ENCODE measurements at places on chromosomes 2 and 18.

GRCh38 chr2:47299555-47299954 lies 103.4 kb upstream of the MSH2 start:
- no peak for DNase-seq

DNA sequence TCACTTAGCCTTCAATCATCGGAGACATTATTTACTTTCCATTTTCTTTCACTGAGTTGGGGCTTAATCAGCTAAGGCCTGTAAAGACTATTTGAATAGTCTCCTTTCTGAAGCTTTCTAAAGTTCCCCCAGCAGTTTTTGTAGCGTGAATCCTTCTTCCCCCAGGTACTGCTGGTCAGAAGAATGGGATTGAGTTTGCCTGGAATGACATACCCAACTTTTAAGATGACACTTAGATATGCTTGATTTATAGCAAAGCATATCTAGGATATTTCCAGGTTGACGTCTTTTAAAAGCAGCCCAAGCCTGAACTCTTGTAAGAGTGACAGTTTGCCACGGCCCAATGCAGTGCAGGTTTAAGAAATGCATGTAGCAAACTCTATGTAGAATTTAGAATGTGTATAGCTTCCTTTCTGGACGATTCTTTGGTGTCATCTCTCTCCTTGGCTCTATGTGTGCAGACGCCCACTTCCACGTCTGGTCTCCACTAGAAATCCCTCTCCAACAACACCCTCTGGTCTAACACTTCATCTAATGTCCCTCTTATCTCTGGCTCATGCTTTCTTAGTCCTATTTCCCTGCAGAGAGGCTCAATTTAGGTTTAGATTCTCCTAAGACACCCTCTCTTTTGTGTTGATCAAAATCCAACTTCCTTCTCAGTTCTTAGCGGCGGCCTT lies 175.0 kb upstream of the CYRIA start:
- DNase-seq: no peak

GRCh38 chr2:96806468-96807126 lies 9.5 kb upstream of the CNNM3 start:
- DNase-seq: peak; percentile 65

DNA sequence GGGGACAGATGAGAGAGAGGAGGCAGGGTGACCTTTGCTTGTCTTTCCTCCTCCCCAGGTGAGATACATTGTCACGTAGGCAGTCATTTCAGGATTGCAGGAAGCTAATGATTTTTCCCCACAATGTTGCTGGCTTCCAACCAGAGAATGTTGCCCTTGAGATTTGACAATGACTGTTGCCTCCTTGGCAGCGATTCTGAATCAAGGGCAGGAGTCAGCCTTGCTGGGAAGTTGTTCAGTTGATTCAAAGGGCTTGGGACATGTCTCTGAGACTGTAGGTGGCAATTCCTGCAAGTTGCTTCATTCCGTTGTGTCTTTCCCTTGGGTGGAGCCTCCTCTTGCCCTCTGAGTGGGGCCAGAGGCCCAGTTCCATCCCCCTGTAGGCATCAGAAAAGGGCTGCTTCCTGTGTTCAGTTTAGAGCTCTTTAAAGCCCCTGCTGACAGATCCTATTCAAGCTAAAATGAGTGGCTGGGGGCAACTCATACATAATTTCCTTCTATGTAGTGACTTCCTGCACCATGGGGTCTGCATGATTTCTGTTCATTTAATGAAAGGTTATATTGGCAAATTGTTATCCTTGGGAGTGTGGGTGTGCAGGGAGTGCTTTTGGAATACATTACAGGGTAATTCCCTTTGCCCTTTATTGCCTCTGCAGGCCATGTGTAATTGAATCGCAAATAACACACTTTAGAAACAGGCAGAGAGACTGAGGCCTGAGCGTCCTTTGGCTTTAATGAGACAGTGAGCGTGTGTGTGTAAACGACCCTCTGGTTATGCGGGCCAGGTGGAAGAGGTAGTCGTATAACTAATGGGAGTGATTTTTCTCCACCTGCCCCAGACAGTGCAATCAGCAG lies 52.4 kb downstream of the GPR39 start:
- no peak for DNase-seq

DNA sequence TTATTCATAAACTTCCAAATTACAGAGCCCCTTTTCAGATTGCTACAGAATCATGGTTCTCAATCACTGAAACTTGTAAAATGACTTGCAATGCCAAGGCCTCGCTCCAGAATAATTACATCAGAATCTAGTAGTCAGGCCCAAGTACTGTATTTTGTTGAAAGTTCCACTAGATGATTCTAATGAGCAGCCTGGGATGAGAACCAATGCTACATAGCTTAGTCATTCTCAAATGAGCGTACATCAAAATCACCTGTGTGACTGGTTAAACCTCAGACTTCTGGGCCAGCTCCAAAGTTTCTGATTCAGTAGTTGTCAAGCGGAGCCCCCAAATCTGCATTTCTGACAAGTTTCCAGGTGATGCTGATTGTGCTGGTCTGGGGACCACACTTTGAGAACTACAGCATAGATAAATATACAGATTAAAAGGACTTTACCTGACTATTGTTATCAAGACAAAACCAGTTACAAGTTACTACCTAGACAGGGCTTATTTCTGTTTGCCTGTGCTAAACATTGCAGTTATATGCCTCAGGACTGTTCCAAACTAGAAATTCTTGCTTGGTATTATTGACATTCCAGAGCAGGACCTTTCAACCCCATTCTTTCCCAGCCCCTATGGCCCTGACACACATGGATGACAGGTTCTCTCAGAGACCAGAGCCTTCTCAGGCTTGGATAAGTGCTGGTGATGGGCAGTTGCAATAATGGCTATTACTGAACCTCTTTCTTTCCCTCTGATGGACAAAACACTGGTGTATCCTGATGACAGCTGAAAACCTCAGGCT lies 83.1 kb downstream of the UPP2 start:
- DNase-seq: no peak
